ENCODE measurements at places on chromosomes 11 and 22. TPM values are rescaled to one million over a fixed set of nuclear protein-coding genes. Genes with fewer than 3 reads are reported as not detected.

The OR8D1 gene
- not detected for polyA plus RNA-seq

The SSTR3 gene
- not detected for polyA plus RNA-seq

The SMIM35 gene
- 0.49 TPM for polyA plus RNA-seq

GRCh38 chr22:27896245-27896644 lies 22.8 kb downstream of the PITPNB start:
- H3K4me1 ChIP-seq = no peaks in the 10 kb centered on the region
- no peak overlapping the region for H3K4me3 ChIP-seq
- H3K27me3 ChIP-seq = no peaks in the 10 kb centered on the region
- no peak overlapping the region for H3K27ac ChIP-seq
- no peak for DNase-seq

- no peak for DNase-seq
- peaks cover 30% of the 10 kb centered on the region for H3K4me1 ChIP-seq
- peaks cover 5% of the 10 kb centered on the region for H3K27me3 ChIP-seq
- H3K4me3 ChIP-seq = no peak overlapping the region
Measured at GRCh38 chr11:103877221-103877620, 159.2 kb upstream of the DDI1 start.

GRCh38 chr11:134802598-134802997 lies 390.6 kb upstream of the B3GAT1 start:
- no peak overlapping the region for H3K27ac ChIP-seq
- H3K27me3 ChIP-seq = peaks cover 10% of the 10 kb centered on the region
- no peaks in the 10 kb centered on the region for H3K36me3 ChIP-seq
- H3K4me3 ChIP-seq = no peak overlapping the region
- no peaks in the 10 kb centered on the region for H3K4me1 ChIP-seq

DNA sequence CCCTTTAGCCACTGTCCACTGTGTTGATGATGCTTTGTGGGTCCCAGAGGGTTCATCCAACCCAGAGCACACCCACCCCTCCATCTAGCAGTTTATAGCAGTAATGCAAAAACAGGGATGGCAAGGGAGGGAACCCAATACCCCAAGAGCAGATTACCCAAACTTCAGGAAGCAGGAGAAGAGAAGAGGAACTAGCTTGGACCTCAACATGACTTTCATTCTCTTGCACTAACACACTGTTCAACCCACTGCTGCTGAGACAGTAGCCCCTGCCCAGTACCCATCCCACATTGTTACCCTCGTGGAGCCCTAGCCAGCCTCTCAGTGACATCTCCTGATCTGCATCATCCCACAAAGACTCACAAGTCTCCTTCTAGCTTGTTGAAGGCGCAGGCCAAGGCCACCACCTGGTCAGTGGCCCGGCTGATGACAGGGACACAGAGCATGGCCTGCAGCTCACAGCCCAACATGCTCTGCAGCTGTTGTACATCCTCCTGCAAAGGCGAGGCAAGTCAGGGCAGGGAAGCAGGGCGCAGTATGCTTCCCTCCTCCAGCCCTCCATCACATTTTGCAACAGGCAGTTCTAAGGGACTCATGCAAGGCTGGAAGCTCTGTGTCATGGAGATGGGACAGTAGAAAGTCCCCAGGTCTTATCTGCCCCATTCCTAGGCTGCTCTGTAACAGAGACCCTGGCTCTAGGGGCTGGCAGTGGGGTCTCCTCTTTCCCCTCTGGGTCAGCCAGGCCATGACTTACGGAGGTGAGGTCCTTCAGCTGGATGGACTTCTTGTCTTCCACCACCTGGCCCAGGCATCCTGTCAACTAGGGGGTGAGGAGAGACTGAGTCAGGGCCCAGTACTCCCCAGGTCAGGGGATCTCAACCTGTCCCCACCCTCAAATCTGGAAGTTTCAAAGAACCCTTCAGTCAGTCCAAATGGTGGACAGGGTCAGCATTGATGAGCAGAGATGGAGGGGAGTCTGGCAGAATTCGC lies 85.5 kb downstream of the PDE2A start:
- peak overlapping the region; percentile 67 for H3K4me3 ChIP-seq
- H3K27me3 ChIP-seq = peaks cover 27% of the 10 kb centered on the region
- H3K36me3 ChIP-seq = peaks cover 4% of the 10 kb centered on the region
- no peak for DNase-seq
- peak overlapping the region; percentile 30 for H3K27ac ChIP-seq

- H3K27me3 ChIP-seq = no peaks in the 10 kb centered on the region
- H3K4me1 ChIP-seq = no peaks in the 10 kb centered on the region
- DNase-seq = no peak
- no peak overlapping the region for H3K4me3 ChIP-seq
Measured at GRCh38 chr22:37716708-37717107, 19.9 kb downstream of the TRIOBP start.

- no peaks in the 10 kb centered on the region for H3K36me3 ChIP-seq
- no peak overlapping the region for H3K4me3 ChIP-seq
Measured at GRCh38 chr11:8249482-8249881, 14.2 kb downstream of the LMO1 start.

DNA sequence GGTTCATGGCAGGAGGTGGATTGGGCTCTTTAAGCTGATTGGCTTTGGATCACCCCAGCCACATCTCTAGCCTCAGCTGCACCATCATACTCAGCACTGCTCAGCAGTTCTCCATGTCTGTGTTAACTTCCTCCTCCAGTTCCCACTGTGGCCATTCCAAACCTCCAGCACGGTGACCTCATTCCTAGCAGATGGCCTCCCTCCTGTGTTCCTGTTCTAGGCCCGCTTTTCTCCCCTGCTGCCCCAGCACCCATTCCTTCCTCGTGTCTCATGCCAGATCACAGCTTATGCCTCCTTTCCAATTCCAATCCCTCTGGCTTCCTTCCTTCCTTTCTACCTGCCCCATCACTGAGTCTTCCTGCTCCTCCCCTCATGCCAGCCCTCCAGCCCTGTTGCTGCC lies 96.1 kb downstream of the MICAL2 start:
- peaks cover 4% of the 10 kb centered on the region for H3K4me1 ChIP-seq
- H3K27me3 ChIP-seq = peaks cover 2% of the 10 kb centered on the region
- H3K4me3 ChIP-seq = no peak overlapping the region
- H3K27ac ChIP-seq = peak overlapping the region; percentile 64
- peaks cover 37% of the 10 kb centered on the region for H3K36me3 ChIP-seq
- DNase-seq = no peak

All from immature natural killer cell (primary cell).